ENCODE measurements at places on chromosomes 13 and 19.

- no peak for DNase-seq
Observed at GRCh38 chr13:75123428-75123827, 358.5 kb downstream of the TBC1D4 start.

DNA sequence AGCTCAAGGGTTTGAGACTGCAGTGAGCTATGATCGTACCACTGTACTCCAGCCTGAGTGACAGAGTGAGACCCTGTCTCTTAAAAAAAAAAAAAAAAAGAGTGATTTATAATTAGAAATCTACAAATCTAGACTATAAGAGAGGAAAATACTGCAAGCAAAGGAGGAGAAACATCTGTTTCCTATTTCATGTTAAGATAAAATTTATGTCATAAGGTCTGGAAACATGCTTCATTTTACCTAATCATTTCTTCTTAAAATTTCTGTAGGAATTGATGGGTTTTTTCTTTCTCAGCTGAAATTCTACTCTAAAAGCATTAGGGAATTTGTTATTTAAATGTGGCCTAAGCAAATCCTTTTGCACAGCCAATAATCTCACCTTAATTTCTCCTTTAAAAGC, 53.2 kb downstream of the C13orf42 start:
- DNase-seq = no peak

DNA sequence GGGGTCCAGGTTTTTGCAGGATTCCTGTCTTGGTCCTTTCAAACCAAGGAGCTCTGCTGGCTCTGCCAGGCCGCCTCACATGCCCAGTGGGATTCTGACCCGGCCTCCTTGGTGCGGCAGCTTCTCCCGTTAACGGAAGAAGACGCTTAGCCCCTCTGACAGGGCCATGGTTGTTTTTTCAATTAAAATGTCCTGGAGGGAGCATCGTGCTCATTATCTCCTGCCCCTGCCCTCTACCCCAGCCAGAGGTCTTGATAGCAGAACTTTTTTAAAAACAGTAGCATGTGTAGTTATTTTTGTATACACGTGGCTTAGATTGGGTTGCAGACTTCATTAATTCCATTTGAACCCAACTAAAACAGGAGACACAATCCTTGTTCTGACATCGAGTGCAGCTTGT, 11.5 kb upstream of the RPS15 start:
- no peak for DNase-seq

GRCh38 chr13:111411151-111411858, 90.9 kb downstream of the TEX29 start:
- no peak for DNase-seq

DNA sequence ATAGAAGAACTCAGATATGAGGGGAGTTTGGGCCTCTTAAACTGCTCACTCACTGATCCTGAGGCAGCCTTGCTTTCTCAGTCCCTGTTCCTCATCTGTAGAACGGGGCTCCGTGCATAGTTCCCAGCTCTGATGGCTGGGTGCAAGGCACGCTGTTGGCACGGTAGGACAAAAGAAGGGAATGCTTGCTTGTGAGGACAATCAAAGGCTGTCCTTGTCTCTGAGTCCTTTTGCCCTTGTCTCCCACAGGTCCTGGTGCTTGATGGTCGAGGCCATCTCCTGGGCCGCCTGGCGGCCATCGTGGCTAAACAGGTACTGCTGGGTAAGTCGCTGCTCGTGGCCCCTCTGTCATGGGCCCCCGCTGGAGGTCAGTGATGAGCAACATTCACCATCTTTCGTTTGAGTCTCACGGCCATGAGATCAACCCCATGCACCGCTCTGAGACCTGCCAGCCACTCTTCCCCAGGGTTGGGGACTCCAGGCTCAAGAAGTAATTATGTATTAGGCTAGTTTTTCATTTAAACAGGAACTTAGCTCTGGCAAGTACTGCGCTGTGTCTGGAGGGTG, 2.3 kb downstream of the RPL13A start:
- DNase-seq = no peak

GRCh38 chr19:19485161-19485997, 30.0 kb downstream of the TSSK6 start:
- DNase-seq = no peak

- DNase-seq = no peak
Observed at GRCh38 chr19:18322318-18322758, 538 bp downstream of the LSM4 start.

DNA sequence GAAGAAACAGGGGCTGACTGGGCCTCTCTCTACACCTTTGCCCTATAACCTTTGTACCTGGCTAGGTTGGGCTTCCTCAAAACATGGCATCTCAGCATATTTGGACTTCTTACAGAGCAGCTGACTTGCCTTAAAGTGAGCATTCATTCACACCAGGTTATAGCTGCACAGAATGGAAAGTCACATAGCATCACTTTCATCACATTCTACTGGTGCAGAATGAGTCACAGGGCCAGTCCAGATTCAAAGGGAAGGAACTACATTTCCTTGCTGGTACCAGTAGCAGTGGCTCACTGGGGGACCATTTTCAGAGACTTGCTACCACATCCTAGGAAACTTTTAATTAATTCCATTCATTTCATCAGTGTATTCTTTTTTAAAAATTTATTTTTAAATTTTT, 20.3 kb upstream of the TPTE2 start:
- no peak for DNase-seq

GRCh38 chr13:81406639-81407292, 1065.8 kb upstream of the SPRY2 start:
- no peak for DNase-seq

DNA sequence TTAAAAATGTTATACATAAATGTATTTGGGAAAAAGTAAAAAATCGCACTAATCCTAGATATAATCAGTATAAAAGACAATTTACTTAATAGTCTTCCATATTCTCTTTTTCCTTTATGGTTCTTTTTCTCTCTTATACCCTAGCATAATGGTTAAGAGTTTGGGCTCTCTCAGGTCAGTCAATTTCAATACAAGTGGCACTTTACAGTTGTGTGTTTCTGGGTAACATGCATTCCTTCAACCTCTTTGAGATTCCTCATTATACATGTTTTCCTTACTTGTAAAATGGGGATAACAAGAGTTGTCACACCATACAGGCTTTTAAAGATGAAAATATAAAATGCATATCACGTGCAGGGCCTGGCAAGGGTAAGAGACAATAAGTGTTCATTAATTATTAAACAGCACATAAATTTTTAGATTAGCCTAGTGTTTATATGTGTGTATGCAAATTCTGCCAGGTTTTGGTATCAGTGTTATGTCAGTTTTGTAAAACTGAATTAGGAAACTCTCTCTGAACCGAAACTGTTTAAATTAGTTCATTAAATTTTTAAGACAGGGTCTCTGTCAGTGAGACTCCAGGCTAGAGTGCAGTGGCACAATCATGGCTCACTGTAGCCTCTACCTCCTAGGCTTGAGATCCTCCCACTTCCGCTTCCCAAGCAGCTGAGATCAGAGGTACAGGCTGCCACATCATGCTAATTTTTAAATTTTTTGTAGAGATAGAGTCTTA, 49.8 kb downstream of the ELF1 start:
- DNase-seq = no peak

- DNase-seq = no peak
Observed at GRCh38 chr13:32859707-32860292, 156.4 kb upstream of the KL start.

GRCh38 chr19:40592170-40592569, 9.0 kb upstream of the LTBP4 start:
- no peak for DNase-seq

DNA sequence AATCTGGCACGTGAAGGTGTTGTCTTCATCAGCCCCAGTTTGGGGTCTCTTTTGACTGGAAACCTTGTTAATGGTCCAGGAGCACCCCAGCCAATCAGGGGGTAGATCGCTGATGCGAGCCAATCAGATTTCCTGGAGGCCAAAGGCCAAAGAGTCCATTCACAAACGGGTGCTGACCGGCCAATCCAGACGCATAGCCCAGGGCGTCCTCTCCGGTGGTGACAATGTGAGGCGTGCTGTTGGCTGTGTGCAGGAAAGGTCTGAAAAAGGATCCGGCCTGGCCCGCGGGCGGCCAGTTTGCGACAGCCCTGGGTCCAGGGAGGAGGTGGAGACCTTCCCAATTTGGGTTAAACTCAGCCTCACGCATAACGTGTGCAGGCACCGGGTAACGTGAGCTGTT, 3.1 kb downstream of the MAST3 start:
- no peak for DNase-seq

GRCh38 chr19:51559240-51559639, 11.8 kb upstream of the ZNF175 start:
- DNase-seq = no peak

- no peak for DNase-seq
Observed at GRCh38 chr19:49878744-49879070, 1.2 kb downstream of the TBC1D17 start.

DNA sequence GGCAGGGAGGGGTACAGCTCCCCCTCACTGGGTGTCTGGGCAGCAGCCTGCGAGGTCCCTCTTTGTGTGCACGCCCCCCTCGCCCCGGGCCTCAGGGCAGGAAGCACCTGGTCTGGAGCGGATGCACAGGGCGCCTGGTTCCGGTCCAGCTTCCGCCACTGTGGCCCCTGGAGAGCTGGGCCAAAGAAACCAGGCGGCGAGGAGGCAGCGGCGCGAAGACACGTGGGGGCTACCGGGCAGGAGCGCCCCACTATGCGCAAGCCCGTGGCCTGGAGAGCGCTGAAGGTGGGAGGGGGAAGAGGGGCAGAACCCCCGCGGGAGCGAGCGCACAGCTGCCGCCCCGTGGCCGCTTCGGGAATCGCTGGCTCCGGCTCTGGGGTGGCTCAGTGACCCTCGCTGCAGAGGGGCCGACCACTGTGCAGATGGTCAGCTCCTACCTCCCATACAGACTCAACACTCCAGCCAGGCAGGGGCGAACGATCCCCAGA, 1.7 kb upstream of the LYL1 start:
- DNase-seq = peak; percentile 66

DNA sequence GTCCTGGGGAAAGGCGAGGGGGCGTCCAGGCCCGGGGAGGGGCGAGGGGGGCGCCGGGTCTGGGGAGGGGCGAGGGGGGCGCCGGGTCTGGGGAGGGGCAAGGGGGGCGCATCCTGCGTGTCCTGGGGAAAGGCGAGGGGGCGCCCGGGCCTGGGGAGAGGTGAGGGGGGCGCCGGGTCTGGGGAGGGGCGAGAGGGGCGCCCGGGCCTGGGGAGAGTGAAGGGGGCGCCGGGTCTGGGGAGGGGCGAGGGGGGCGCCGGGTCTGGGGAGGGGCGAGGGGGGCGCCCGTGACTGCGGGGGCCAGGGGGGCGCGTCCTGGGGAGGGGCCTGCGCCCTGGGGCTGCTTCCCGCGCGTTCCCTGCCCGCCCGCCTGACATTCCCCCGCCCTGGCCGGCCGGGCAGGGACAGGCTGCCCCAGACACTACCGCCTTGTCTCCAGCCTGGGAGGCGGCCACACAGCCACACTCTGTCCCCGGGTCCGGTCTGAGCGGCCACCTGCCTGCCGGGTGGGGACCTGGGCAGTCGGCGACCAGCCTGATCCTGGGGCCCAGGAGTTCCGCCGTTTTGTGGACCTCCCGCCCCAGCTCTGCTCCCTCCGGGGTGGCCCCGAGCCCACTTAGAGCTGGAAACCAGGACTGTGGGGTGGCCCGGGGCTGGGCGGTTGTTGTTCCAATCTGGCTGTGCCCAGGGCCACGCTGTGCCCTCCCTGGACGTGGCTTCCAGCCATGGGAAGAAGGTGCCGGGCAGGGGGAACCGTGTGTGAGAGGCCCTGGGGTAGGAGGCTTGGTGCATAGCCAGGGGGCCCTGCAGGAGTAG, 11.8 kb downstream of the PALM start:
- DNase-seq = no peak

GRCh38 chr19:7301525-7301924, 7.3 kb upstream of the INSR start:
- DNase-seq = no peak
